NCI-H1048 (cell line): ENCODE measurements at places on chromosomes 16 and 17.

DNA sequence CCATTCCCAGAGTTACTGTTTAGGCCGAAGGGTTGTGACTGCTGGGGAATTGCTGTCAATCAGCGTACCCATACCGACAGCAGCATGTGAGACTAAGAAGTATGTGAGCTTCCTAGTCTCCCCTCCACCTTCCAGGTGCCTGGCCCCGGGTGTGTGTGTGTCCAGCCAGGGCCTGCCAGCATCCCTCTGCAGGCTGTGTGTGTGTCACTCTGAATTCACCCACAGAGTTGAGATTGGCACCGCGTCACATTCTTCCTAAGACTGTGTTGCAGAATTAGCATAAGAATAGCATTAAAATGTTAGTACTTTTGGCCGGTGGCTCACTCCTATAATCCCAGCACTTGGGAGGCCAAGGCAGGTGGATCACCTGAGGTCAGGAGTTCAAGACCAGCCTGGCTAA lies 31.8 kb downstream of the PRMT7 start:
- DNase-seq = no peak

DNA sequence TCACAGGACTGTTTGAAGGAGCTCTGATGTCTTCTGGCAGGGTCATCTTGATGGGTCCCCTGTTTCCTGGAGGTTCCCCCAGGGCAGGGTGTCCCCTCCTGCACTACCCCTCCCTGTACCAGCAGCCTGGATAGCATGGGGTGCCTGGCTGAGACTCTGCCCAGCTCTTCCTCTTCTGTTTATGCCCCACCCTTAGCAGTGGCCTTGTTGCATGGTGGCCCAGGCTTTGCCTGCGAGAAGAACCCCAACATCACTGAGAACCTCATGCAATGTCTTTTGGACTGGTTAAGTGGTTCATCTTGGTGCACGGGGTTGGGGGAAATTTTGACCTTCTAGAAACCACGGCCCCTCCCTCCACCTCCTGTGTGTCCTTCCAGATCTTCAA lies 121.8 kb downstream of the IRX3 start:
- DNase-seq = no peak

GRCh38 chr17:6608321-6608720 lies 32.2 kb downstream of the KIAA0753 start:
- no peak for DNase-seq

DNA sequence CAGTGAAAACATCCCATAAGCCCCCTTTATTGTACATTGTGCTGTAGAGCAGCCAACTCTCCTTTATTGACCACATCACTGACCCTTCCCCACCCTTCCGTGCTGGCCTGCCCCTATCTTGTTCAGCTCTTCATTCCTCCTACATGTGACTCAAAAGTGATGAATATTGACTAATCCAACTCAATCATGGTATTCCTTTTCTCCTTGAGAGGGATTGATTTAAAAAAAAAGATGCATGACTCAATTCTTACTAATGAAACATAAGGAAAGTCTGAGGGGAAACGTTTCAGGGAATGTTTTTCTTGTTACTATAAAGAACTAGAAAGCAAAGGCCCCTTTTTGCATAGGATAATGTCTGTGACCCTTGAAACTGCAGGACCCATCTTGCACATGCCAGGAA lies 125.2 kb upstream of the SOX9 start:
- no peak for DNase-seq

GRCh38 chr17:76797241-76797840 lies 59.4 kb downstream of the MFSD11 start:
- DNase-seq = no peak

- no peak for DNase-seq
These were observed 6.4 kb downstream of the ITGAL start for GRCh38 chr16:30478766-30479478.
